ENCODE measurements at places on chromosomes 6 and 20.
A peak's percentile ranks its signal among the peaks of the same experiment; 100 is the strongest.

DNA sequence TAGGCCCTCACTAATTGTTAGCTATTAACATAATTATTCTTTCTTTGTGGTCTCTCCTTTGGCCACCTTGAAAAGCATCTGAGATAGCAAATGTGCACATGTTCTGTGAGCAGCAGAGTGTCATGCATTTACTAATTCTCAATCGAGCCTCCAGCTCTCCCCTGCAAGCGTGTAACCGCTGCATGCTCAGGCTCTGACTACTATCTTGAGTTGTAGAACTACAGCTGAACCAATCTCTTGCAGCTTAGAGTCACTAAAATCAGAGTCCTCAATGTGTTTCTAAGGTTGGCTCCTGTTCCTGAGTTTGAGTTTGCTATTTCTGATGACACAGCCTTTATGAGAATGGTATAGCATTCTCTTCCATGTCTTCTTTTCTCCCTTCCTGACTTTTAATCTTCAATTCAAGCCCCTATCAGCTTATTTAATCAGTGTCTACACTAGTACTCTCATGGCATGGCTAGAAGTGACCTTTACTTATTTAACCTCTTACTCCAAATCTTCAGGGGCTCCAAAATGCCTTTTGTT is 65.5 kb downstream of the PPP1R3G start:
- H3K27ac ChIP-seq, result no peak overlapping the region
- no peaks in the 10 kb centered on the region for H3K36me3 ChIP-seq
- no peaks in the 10 kb centered on the region for H3K27me3 ChIP-seq
- no peak for DNase-seq
- no peak overlapping the region for H3K4me3 ChIP-seq

GRCh38 chr6:165644586-165645266 is 18.3 kb downstream of the PDE10A start:
- H3K4me3 ChIP-seq, result no peak overlapping the region
- no peaks in the 10 kb centered on the region for H3K36me3 ChIP-seq
- no peak overlapping the region for H3K27ac ChIP-seq
- no peak for DNase-seq
- H3K27me3 ChIP-seq, result no peaks in the 10 kb centered on the region
- H3K4me1 ChIP-seq, result no peaks in the 10 kb centered on the region

DNA sequence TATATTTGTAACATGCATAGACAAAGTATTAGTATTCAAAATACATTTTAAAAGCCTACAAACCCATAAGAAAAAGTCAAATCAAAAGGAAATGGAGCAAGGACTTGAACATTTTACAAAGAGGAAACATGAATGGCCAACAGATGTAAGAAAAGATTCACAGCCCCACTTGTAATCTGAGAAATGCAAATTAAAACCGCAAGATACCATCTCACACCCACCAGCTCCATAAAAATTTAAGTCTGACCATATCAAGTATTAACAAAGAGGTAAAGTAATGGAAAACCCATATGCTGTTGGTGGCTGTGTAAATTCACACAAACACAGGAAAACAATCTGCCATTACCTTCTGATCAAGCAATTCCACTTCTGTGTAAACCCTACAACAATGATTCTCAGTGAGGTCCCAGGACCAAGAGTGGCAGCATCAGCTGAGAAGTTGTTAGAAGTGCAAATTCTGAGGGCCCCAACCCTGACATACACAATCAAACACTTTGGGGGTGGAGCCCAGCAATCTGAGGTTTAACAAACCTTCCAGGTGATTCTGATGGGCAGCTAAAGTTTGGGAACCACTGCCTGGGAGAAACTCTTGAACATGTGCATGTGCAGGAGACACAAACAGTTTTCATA is 30.9 kb downstream of the BCL2L1 start:
- peak overlapping the region; percentile 63 for H3K27ac ChIP-seq
- H3K27me3 ChIP-seq, result no peaks in the 10 kb centered on the region
- no peak for DNase-seq
- peaks cover 21% of the 10 kb centered on the region for H3K4me1 ChIP-seq
- H3K4me3 ChIP-seq, result no peak overlapping the region

- H3K27ac ChIP-seq, result no peak overlapping the region
- no peak overlapping the region for H3K4me3 ChIP-seq
- no peak for DNase-seq
- H3K36me3 ChIP-seq, result no peaks in the 10 kb centered on the region
- H3K4me1 ChIP-seq, result no peaks in the 10 kb centered on the region
These were observed 205.6 kb upstream of the FLRT3 start for GRCh38 chr20:14543040-14543439.

- no peaks in the 10 kb centered on the region for H3K36me3 ChIP-seq
- DNase-seq, result no peak
- H3K27me3 ChIP-seq, result peaks cover 13% of the 10 kb centered on the region
- no peak within 1 kb of the TSS for H3K27ac ChIP-seq
- H3K4me3 ChIP-seq, result no peak within 1 kb of the TSS
- H3K4me1 ChIP-seq, result no peaks in the 10 kb centered on the region
These were observed at the start of gene PHACTR1 for GRCh38 chr6:12716298-12716916. Gene PHACTR1 (plus strand): TSS chr6:12716767.

- no peak overlapping the region for H3K4me3 ChIP-seq
- no peak overlapping the region for H3K27ac ChIP-seq
- H3K4me1 ChIP-seq, result no peaks in the 10 kb centered on the region
- H3K36me3 ChIP-seq, result peaks cover 10% of the 10 kb centered on the region
These were observed 24.9 kb downstream of the TTI1 start for GRCh38 chr20:38008233-38008944.

Data from small intestine (tissue), 16 donors.